ENCODE measurements at places on chromosomes 4 and X. TPM values are rescaled to one million over a fixed set of nuclear protein-coding genes. Genes with fewer than 3 reads are reported as not detected.

S100G gene
- not detected for total RNA-seq

NDP gene
- total RNA-seq, result 4.0 TPM

GLRA2 gene
- not detected for total RNA-seq

ALAS2 gene
- total RNA-seq, result 1.3 TPM

MAGEC3 gene
- total RNA-seq, result not detected

NAP1L2 gene
- total RNA-seq, result 5.3 TPM

ENOPH1 gene
- 29.7 TPM for total RNA-seq

IL3RA gene
- 2.9 TPM for total RNA-seq

FREM3 gene
- total RNA-seq, result 0.15 TPM

PYURF gene
- 93.7 TPM for total RNA-seq

- DNase-seq, result no peak
These were observed 695.4 kb upstream of the HS3ST1 start for GRCh38 chr4:12124138-12124537.

DNA sequence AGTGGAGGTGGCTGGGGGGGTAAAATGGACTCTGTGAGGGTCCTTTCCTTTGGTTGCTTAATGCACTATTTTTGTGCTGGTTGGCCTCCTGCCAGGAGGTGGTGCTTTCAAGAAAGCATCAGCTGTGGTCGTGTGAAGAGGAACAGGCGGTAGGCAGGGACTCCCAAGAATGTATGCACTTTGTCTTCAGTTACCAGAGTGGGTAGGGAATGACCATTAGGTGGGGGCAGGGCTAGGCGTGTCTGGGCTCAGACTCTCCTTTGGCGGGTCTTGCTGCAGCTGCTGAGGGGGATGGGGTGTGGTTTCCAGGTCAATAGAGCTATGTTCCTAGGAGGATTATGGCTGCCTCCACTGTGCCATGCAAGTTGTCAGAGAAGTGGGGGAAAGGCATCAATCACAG lies 509.0 kb downstream of the PCDH19 start:
- DNase-seq, result no peak

DNA sequence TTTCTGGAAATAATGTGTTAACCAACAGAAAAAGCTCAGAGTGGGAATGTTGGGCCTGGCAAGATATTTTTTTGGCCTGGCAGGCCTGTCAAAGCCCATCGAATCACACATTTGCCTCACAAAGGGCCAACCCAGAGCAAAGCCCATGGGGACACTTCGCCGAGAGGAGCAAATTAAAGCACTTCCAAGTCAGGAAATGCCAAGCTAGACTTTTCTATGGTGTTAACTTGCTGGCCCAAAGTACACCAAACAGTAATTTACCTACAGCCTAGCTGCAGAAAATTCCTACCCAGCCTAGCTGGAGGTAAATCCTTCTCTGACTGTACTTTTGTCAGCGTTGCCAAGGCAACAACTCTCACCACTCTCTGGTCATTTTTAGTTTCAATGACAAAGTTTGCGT lies 288.6 kb upstream of the LDB2 start:
- DNase-seq, result no peak

GRCh38 chrX:72393836-72394517 lies 88.3 kb upstream of the CITED1 start:
- no peak for DNase-seq

DNA sequence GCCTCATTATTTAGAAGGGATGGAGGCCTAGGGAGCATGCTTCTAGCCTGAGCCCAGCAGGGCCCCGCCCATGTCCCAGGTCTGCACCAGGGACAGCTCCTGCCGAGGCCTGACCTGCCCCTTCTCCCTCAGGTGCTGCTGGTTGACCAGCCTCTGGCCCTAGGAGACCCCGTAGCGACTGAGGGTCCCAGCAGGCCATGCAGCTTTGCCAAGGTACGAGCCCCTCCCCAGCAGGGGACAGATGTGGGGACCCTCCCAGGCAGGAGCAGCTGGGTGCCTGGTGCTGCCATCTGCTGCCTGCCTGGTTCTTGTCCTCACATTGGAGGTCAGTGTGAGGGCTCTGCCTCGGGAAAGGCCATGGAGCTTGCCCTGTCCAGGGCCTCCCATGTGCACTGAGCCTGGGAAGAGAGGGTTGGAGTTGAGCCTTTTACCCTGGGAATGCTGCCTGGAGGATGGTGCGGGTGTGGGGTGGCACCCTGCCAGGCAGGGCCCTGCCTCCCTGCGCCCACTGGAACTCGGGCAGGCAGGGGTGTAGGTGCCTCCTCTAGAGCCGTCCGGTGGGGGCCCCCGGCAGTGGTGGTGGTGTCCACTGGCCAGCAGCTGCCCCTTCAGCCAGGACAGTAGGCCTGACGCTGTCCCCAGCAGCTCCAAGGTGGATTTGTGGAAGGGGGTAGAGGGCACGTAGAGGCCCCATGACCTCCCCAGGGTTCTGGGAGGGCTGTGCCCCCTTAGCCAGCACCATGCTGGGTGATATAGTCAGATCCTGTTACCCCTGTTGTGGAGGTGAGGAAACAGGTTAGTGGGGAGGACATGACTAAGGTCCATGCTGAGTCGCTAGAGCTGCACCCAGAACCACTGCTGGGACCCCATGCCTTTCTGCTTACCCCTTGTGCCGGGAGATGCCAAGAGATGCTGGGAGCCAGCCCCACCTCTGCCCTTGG lies 2.2 kb upstream of the MSANTD1 start:
- DNase-seq, result no peak

GRCh38 chrX:54181202-54181953 lies 1.7 kb downstream of the FAM120C start:
- no peak for DNase-seq

DNA sequence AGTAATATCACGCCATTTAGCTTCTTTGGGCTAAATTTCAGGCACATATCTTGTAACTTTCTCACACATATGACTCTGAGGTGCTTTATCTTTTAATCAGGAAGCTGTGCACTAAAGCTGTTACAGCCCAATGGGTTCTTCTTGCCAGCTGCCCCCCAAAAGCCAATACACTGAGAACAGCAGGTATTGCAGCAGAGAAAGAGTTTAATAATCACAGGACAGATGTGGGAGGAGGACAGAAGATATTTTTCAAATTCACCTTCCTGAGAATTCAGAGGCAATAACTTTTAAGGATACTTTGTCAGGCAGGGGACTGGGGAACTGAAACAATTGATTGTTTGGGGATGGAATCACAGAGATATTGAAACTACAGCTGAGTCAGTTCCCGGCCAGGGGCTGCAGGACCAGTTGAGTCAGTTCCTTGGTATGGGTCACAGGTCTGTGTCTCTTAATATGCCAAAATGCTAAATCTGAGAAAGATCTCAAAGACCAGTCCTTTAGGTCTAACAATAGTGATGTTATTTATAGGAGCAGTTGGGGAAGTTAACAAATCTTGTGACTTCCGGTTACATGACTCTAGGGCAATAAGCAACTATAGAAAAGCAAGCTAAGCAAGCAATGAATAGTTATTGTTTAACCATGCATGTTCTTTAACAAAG lies 28.1 kb downstream of the DDIT4L start:
- DNase-seq, result no peak

DNA sequence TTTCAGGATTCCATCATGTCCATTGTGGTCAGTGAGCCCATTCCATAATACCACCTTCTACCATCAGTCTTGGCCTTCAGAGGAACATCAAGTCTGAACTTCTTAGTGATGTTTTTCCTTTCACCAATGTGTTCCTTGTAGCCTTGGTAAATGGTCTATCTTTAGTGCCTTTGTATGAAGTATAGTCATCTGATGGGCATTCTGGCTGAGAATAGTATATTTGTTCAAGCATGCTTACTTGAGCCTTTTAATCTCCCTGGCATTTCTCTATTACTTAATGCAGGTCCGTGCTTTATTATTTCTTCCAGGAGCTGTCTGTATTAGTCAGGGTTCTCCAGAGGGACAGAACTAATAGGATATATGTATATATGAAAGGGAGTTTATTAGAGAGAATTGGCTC lies 99.7 kb downstream of the TLL1 start:
- no peak for DNase-seq

GRCh38 chrX:63739885-63740284 lies 45.1 kb downstream of the ARHGEF9 start:
- DNase-seq, result no peak

DNA sequence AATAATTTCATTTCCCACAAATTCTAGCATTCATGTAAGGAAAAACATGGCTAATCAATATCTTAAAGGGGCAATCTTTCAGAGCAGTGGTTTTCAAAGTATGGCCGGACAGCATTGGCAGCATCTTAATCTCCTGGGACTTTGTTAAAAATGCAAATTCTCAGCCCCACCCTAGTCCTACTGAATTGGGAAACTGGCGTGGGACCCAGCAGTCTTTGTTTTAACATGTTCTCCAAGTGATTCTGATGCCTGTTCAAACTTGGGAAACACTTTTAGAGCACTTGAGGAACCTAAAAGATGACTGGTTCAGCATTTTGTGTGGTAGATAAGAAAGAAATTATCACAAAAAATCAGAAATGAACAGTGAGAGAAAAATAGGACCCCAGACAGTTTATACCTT lies 65.7 kb downstream of the ZFX start:
- DNase-seq, result no peak

DNA sequence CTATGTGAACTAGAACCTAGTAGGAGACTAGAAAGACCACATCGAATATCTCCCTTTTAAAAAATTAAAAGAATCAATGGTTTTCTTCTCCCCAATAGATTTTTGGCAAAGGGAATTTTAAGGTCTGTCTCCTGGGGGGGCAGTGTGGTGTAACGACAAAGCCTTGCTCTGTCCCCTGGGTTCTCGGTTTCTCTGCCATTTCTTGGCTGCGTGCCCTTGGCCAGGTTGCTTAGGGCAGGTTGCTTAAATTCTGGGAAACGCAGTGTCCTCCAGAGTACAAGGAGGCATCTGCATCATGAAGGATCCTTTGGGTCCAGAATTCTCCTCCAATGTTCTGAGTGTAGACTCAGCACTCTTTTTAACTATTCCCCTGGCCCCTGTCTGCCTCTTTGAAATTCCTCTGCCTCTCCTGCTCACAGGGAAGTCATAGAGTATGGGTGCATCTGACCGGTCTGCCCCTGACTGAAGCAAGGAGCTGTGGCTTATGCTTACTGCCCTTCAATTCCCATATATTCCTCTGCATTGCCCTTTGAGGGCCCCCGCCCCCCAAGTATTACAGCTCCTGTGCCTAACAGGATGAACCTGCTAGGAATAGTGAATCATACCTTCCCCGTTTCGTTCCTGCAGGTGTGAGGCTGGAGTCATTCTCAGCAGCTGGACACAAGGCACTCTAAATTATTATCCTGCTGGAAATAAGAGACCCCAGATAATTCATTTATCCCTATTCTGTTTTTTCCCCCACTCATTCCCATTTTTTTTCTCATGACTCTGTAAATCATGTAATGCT lies 2.2 kb downstream of the KIT start:
- DNase-seq, result peak; percentile 32

DNA sequence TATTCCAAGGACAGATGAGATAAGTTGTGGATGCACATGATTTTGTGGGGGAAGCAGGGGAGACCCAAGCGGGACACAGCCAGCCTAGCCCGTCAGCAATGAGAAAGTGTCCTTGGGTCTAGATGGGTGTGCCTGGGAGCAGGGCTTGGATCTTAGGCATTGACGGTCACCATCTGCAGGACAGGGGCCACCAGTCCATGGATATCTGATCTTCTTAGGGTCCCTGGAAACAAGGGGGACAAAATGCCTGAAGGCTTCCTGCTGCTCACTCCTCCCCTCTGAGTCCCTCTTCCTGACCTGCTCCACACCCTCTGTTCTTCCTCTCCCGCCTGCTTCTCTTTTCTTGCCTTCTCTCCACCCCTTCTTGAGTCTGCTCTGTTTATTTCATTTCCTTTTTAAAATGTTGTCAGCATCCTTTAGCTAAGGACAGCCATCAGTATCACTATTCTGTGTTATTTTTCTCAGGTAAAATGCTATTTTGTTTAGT lies 298.4 kb downstream of the RAPGEF2 start:
- no peak for DNase-seq

GRCh38 chr4:98468709-98469108 lies 189.7 kb downstream of the TSPAN5 start:
- DNase-seq, result no peak

DNA sequence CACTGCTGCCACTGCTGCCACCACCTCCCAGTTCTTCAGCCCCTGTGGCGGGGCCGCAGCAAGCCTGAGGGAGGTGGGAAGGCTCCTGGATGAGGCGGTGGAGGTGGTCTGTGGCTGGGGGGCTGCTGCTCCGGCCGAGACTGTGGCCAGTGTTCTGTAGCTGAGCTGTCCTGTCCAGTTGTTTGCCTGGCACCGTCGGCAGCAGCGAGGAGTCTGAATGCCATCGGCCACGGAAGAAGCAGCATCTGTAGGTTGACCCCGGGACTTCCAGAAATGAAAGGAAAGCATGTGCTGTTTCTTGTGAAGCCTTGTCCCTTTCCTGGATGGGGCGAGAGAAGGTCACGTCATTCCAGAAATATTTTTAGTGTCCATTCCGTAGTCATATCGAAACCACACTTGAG lies 3.3 kb downstream of the C4orf54 start:
- no peak for DNase-seq

- no peak for DNase-seq
These were observed 194.7 kb downstream of the PTTG2 start for GRCh38 chr4:38154681-38155588.

GRCh38 chr4:3791910-3792542 lies 25.8 kb downstream of the ADRA2C start:
- DNase-seq, result peak; percentile 64

GRCh38 chrX:10634392-10635161 lies 14.2 kb upstream of the MID1 start:
- DNase-seq, result no peak

DNA sequence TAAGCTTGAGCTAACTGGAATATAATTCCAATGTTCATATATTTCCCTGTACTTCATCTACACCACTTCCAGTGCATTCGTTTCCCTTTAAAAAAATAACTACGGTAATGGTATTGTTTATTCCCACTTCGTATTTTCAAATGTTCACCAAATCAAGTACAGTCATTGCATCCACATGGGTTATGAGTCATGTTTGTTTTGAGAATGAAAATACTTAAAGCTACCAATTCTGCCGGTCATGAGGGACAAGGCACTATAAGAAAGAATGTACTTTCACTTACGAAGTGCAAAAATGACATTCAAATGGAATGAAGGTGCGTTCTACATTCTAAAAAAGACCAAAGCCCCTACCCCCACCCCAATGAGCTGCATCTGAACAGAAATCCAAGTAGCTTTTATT lies 174.4 kb upstream of the FGF13 start:
- DNase-seq, result no peak

DNA sequence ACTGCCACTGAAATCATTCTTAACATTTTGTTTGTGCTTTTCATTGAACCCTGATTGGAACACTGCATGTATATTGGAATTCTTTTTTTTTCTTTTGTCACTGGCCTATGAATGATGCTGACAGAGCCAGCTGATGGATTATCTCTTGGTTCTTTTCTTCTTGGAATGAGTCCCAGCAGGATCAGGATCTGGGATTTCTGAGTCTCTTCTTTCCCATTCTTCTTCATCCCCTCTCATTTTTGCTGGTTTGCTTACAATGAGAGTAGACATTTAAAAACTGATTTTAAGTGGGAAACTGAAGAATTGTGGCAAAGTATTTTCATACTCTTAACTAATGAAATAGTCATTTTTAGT lies 9.0 kb downstream of the DCUN1D4 start:
- DNase-seq, result no peak

- DNase-seq, result no peak
These were observed 28.4 kb upstream of the SULT1E1 start for GRCh38 chr4:69888336-69888735.

GRCh38 chr4:97216046-97216445 lies 927.2 kb downstream of the STPG2 start:
- no peak for DNase-seq

All from breast epithelium (tissue), 4 donors.